ENCODE measurements at places on chromosomes 7 and 10.
A peak's percentile ranks its signal among the peaks of the same experiment; 100 is the strongest.

DNA sequence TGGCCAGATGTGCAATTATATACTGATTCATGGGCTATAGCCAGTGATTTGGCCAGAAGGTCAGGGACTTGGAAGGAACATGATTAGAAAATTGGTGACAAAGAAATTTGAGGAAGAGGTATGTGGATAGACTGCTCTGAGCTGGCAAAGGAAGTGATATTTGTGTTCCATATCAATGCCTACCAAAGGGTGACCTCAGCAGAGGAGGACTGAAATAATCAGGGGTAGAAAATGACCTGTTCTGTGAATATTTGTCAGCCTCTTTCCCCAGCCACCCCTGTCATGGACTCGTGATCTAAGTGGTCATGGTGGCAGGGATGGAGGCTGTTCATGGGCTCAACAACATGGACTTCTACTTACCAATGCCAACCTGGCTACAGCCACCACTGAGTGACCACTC lies 47.0 kb downstream of the PTPRE start:
- no peak for DNase-seq

- no peak for DNase-seq
Measured at GRCh38 chr10:113127901-113128283, 177.8 kb downstream of the TCF7L2 start.

DNA sequence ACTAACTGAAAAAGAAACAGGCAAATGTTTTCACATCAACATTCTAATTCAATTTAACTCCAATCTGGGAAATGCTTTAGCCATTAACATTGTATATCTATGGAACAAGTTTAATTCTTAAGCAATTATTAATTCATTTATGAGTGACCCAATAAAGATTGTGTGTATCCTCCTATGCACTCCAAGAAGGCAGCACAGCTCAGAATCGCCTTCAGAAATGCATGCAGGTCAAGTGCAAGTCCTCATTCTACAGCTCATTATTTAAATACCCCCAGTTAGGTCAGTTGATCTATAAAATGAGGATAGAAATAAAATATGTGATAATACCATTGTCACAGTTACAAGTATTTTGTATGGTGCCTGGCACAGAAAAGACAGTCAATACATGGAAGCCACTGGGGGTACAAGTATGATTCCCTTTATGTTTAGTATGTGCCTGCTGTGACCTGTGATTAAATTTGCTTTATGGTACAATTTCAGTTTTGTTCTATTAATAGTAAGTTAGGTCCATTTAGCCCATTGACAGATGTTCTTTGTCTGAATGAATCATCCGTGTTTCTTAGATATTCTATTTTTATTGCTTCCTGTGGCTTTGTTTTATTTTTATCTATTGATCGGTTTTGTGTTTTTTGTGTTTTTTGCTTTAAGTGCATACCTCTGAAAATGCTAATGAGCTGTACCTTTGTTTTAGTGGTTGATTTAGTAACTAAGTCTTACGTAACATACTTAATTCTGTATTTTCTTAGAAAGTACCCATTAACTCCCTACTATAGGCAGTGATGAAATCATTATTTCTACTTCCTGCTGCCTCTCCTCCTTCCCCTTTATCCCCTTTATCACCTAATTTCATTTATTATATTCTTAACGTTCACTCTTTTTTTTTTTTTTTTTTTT lies 42.8 kb downstream of the CPXM2 start:
- no peak for DNase-seq

GRCh38 chr10:110983466-110983865 lies 64.1 kb downstream of the SHOC2 start:
- DNase-seq: no peak

- no peak for DNase-seq
Measured at GRCh38 chr7:105060437-105060836, 46.4 kb downstream of the KMT2E start.

DNA sequence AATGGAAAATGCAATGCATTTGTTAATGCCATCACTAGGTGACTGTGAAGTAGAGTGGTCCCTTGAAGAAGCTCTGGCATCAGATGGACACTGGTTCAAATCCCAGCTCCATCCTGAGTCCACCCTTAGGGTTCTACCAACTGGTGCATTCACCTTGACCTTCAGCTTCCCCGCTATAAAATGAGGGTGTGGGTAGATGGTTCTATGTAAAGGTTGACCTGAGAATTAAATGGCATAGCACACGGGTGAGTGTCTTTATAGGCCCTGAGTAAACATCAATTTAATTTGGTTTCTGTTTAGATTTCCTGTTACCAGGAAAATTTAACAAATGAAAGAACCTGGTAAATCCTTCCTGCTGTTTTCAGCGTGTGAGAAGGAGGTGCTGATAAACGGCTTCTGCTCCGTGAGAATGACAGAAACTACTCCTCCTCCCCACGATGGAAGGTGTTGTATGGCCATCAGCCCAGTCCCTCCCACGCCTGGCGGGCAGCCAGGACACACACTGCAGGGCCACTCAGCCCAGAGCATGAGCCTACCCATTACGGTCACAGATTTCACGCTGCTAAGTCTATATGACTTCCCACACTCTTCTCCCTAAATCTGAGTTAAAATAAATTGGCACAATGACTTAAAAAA lies 210.1 kb downstream of the TNS3 start:
- DNase-seq: peak; percentile 94

- DNase-seq: no peak
Measured at GRCh38 chr7:39681887-39682441, 58.6 kb downstream of the RALA start.

DNA sequence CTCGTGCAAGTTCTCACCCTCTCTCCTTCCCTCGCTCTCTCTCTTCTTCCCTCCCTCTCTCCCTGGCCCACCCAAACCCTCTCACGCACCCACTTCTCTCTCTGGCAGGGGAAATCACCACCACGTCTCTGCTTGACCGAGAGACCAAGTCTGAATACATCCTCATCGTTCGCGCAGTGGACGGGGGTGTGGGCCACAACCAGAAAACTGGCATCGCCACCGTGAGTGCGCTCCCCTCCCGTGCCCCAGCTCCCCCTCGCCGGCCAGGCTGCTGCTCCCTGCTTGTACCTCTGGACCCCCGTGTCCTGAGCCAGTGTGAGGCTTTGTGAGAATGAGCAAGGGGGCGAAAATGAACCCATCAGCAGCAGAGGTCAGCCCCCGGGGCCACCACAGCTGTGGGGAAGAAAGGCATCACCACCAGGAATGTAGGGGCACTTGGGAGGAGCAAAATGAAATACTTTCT lies 25.5 kb downstream of the C10orf105 start:
- DNase-seq: no peak

- DNase-seq: no peak
Measured at GRCh38 chr10:15027741-15028140, 16.0 kb upstream of the OLAH start.

- DNase-seq: no peak
Measured at GRCh38 chr10:30219971-30220751, 128.9 kb downstream of the MTPAP start.

- DNase-seq: peak; percentile 13
Measured at GRCh38 chr7:132428247-132428919, 147.9 kb downstream of the PLXNA4 start.

GRCh38 chr7:116706668-116707126 lies 34.7 kb downstream of the MET start:
- peak; percentile 50 for DNase-seq

DNA sequence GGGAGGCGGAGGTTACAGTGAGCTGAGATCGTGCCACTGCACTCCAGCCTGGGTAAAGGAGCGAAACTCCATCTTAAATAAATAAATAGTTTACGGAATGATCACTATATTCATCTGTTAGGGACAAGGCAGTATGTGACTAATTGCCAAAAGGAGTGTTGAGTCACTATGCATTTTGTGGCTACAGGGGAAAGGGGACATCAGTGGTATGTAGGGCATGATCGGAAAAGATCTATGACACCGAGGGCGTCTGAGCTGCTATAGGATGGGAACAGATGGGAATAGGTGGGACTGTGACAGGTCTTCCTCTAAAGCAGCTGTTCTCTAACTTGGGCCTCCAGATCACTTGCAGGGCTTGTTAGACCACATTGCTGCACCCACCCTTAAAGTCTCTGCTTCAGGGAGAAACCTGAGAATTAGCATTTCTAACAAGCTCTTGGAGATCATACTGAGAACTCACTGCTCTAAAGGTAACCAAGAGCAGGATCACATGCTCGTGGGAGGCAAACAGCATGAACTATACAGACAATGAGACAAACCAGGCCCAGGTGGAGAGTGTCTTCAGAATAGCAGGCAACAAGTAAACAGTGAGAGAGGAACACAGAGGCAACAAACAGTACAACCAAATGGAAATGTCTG lies 65.1 kb upstream of the ITGA8 start:
- DNase-seq: no peak

GRCh38 chr10:130339911-130340310 lies 203.7 kb downstream of the GLRX3 start:
- DNase-seq: no peak

DNA sequence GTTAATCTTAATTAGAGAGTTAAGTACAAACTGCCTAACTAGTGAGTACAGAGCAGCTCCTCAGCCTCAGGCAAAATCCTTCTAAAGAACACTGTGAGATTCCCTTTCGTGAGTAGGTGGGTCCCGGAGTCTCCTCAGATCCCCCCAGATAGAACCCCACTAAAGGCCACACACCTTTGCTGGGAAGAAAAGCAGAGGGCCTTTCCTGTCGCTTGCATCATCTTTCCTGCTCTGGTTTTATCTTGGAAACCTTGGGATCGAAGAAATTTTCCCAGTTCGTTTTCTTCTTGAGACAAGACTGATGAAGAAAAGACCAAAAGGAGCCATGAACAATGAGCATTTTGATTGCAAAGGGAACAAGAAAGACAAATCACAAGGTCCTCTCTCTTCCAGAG lies 40.9 kb downstream of the ICA1 start:
- no peak for DNase-seq

GRCh38 chr10:123409426-123409825 lies 255.2 kb downstream of the BUB3 start:
- no peak for DNase-seq

DNA sequence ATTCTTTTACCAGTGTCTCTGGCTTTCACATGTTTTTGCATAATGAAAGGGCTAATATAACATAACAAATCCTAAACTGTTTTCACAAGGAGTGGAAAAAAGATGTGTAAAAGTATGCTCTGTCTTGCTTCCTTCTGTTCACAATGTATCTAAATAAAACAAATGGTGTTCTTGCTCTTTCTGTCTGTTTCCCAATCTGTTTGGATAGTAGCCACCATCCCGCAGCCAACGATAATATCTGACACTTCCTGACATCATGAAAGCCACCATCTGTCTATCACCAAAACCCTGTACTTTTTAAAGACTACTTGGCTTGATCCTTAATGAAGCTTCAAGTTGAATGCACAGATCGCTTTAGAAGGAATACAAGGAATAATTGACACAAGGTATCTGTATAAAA lies 246.2 kb downstream of the ETV1 start:
- no peak for DNase-seq

GRCh38 chr7:56009695-56010094 lies 41.5 kb downstream of the PSPH start:
- DNase-seq: no peak

- DNase-seq: no peak
Measured at GRCh38 chr7:128946936-128947830, 9.5 kb downstream of the IRF5 start.

GRCh38 chr7:11689096-11689495 lies 142.9 kb downstream of the THSD7A start:
- DNase-seq: no peak

- DNase-seq: peak; percentile 5
Measured at GRCh38 chr10:33791272-33791660, 456.8 kb upstream of the NRP1 start.

GRCh38 chr10:104293011-104293410 lies 24.0 kb downstream of the GSTO2 start:
- DNase-seq: no peak

DNA sequence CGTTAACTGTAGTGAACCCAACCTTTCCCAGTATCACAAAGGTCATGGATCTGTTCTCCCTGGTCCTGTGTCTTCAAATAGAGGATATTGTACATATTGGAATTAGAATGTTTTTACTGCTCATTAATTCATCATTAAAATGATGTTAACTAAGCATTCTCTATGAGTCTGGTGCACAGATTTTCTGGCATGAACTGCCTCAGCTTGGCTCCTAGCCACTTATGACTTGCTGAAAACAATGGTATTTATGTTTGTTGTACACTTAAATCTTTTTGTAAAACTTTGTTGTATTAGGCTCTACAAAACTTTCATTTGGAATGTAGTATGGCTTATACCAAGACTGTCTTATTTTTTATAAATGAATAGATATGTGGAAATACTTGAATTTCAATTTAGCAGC lies 329.4 kb downstream of the TFEC start:
- no peak for DNase-seq

GRCh38 chr10:3708852-3709251 lies 76.2 kb downstream of the KLF6 start:
- DNase-seq: no peak

DNA sequence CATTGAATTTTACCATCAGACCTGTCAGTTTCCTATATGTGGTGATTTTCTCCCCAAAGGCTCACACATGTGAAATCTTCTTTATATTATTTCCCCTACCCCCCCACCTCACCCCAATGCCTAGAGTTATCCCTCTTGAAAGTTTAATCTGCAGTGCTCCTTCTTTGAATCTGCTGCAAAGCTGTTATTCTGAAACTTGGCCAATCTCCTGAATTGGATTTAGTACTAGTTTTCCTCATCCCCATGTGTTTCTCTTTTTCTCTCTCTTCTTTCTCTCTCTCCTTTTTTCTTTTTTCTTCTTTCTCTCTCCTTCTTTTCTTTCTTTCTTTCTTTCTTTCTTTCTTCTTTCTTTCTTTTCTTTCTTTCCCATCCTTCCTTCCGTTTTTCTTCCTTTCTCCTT lies 886.2 kb downstream of the TYW1 start:
- no peak for DNase-seq

GRCh38 chr7:112038353-112038752 lies 167.8 kb downstream of the DOCK4 start:
- DNase-seq: no peak

- DNase-seq: no peak
Measured at GRCh38 chr10:53477313-53477675, 704.7 kb upstream of the MBL2 start.

DNA sequence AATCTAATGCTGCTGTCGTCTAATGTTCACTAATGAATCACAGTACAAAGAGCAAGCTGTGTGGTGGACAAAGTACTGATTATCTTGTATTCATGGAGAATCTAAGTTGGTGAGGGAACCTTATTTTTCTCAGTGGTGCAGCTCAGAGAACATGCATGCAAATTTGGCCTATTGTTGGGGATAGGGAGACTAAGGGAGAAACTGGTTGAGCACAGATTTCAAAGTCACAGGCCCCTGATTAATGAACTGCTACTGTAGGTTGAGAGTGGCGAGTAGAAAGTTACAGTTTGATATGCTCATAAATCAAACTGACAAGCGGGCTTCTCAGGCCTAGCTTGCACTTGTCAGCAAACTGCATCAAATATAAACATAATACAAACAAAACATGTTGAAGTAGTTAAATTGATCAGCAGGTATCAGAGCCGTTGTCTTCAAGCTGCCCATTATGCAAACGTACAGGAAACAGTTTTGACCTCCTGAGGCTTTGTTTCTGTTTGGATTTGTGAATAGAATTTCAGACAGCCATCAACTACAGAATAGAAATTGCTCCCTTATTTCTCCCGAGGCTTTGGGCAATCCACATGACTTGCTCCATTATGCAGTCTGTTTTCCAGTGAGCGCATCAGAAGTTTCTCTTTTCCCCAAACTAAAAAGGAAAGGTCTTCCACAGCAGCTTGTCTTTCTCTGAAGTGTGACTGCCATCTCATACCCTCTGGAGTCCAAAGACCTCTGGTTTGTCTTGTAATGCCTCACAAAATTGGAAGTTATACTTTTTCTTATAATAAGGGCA lies 215.8 kb downstream of the FOXP2 start:
- no peak for DNase-seq

- DNase-seq: no peak
Measured at GRCh38 chr7:12239806-12240205, 28.7 kb downstream of the TMEM106B start.

All from NCI-H1092 treated with DMSO at 0.1 percent for 48 hours (cell line).